ENCODE measurements at places on chromosomes 1 and 21.

GRCh38 chr1:199205740-199206441 is 567.1 kb downstream of the PTPRC start:
- DNase-seq, result no peak

- DNase-seq, result no peak
Measured at GRCh38 chr1:28860332-28861073, 48.5 kb downstream of the OPRD1 start.

- DNase-seq, result no peak
Measured at GRCh38 chr1:35049116-35049515, 17.4 kb upstream of the ZMYM6 start.

GRCh38 chr1:99239690-99240089 is 24.6 kb upstream of the PLPPR4 start:
- no peak for DNase-seq

- no peak for DNase-seq
Measured at GRCh38 chr1:213049232-213049631, 1.8 kb upstream of the RPS6KC1 start.
